ENCODE measurements at places on chromosomes 6 and 20. TPM values are rescaled to one million over a fixed set of nuclear protein-coding genes. Genes with fewer than 3 reads are reported as not detected.

The PGBD1 gene
- polyA plus RNA-seq = 3.1 TPM

The SCRT2 gene
- polyA plus RNA-seq = not detected

GRCh38 chr6:65566117-65566516 is 140.9 kb downstream of the EYS start:
- no peak for DNase-seq

The GLYATL3 gene
- not detected for polyA plus RNA-seq

DNA sequence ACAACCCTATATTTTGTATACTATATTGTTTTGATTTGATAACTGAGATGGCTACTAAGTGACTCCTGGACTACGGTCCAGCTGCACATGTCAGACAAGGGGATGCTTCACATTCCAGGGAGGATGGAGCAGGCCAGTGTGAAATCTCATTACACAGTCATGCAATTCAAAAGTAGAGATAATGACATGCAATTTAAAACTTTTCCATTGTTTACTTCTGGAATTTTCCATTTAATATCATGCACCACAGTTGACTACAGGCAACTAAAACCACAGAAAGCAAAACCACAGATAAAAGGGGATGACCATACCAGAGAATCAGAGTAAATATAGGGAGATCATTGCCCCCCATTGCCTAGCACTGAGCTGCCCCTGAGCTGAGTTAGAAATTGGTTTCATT is 366.4 kb downstream of the BTBD9 start:
- peak; percentile 40 for DNase-seq

GRCh38 chr20:10260316-10260715 is 41.7 kb downstream of the SNAP25 start:
- no peak for DNase-seq

The GPX5 gene
- not detected for polyA plus RNA-seq

- no peak for DNase-seq
Observed at GRCh38 chr6:156060013-156060412, 604.4 kb upstream of the NOX3 start.

GRCh38 chr6:33638556-33638955 is 17.4 kb downstream of the ITPR3 start:
- DNase-seq = no peak

DNA sequence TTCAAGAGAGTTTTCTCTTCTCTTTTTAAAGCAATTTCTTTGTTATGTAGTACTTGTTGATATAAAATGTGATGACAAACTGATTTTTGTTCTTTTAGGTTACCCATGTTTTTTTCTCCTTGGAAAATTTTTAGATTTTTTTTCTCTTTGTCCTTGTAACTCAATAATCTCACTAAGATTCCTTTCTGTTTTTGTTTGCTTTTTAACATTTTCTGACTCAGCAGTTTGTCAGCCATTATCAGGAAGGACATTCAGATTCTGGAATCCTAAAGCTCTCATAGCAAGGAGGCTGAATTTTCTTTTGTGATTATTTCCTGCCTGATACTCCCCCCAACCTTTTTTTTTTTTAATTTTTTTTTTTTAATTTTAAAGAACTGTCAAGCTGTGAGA is 75.2 kb upstream of the CITED2 start:
- DNase-seq = no peak

GRCh38 chr6:26554697-26555504 is 16.7 kb downstream of the HMGN4 start:
- DNase-seq = no peak

The FAM83B gene
- not detected for polyA plus RNA-seq

DNA sequence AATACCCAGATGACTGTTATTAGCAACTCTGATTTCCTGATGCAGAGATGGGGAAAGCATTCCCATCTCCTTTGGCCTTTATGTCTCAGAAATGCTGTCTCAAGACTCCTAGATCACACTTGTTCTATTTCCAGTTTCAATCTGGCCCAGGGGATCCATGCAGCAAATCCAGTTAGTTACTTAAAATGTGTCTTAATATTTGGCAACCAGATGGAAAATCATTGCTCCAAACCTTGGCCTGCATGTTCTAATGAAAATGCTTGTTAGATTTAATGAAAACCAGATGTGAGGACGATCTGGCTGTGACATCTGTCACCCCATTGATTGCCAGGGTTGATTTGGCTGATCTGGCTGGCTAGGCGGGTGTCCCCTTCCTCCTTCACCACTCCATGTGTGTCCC is 125.2 kb downstream of the TSHZ2 start:
- no peak for DNase-seq

DNA sequence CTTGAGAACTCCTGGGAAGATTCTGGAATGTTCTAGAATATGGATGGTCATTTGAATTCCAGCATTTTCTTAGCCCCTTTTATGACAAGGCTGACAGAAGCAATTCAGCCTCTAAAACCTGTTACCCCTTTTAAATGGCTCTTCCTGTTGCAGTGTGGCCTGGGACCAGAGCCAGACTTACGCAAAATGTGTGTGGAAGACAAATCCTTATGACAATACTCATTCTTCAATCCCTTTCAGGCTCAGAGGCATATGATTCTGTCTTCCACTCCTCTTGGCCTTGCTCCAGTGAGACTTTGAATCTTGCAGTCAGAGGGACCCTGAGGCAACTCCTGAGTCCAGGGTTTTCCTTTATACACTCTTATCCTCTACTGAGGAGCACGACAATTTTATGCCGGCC is 287.0 kb downstream of the CLIC5 start:
- no peak for DNase-seq

The APMAP gene
- 76.2 TPM for polyA plus RNA-seq

Data from BJ (cell line).